ENCODE measurements at places on chromosomes 11 and 22.

GRCh38 chr11:46051102-46051501 lies 70.2 kb downstream of the PHF21A start:
- no peak for DNase-seq

DNA sequence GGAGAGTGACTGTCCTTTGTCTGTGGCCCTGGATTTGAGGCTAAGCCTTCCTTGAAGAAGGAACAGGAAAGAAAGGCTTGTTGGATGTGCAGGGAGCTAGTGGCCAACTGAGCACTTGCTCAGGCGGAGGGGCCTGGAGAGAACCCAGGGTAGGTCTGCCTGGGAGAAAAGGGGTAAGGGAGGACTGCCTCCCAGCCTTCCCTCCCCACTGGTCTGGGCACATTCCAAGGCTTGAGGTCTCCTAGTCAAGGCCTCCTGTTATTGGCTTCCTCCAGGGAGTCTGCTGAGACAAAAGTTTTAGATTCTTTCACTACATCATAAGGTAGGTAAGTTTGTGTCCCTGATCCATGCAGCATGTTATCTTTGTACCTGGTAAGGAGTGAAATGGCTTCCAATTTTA lies 15.2 kb downstream of the KCNQ1OT1 start:
- DNase-seq, result no peak

GRCh38 chr11:120236169-120237107 lies 3.5 kb upstream of the POU2F3 start:
- DNase-seq, result peak; percentile 70

GRCh38 chr11:121282386-121282785 lies 10.2 kb upstream of the SC5D start:
- peak; percentile 34 for DNase-seq
